ENCODE measurements at places on chromosomes 12 and 14.

DNA sequence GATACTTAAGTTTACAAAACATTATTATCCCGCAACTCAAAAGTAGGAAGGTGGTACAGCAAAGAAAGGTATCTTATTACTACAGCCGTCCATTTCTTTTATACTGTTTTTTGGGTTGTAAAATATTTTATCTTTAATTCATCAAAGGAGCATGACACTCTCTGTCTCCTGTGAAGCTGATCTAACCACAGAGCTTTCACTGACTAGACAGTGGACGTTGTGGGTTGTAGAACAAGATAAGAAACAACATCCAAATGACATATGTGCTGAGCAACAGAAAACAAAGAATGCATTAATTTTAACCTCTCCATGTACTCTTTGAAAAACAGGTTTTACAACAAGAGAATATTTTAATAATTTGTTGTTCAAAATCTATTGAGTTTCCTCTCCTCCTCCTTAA, 195.9 kb upstream of the FBXO33 start:
- peak; percentile 4 for DNase-seq

DNA sequence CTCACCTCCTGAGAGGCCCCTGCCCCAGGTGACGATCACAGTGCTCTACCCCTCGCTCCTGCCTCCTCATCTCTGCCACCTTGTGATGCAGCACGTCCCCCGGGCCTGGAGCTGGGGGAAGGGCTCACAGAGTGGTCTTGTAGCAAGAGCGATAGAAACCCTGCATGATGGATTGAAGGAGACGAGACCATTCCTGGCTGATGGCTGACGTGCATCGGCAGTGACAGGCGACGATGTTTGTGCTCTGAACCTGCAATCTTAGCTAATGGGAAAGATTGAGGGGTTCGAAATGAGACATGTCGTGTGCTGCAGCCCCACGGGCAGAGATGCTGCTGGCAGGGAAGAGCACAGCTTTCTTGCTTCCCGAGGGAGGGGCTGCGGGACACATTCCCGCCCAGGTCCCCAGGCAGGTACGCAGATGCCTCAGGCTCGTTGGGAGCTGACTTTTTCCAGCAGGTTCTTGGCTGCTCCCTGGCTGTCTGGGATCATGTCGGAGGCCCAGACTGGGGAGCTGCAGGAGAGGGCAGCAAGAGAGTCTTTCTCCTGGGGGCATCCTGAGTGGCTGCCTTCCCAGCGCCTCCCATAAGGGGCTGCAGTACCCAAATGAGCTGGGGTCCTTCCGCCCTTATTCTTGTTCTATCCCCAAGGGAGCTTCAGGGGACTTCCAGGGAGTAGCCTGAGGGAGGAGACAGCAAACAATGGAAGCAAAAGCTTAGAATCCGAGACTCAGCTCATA, 38.7 kb upstream of the GPATCH2L start:
- DNase-seq, result no peak

- DNase-seq, result no peak
Measured at GRCh38 chr12:19026614-19027488, 102.7 kb upstream of the PLEKHA5 start.

- no peak for DNase-seq
Measured at GRCh38 chr14:87113286-87113685, 879.7 kb downstream of the GALC start.

DNA sequence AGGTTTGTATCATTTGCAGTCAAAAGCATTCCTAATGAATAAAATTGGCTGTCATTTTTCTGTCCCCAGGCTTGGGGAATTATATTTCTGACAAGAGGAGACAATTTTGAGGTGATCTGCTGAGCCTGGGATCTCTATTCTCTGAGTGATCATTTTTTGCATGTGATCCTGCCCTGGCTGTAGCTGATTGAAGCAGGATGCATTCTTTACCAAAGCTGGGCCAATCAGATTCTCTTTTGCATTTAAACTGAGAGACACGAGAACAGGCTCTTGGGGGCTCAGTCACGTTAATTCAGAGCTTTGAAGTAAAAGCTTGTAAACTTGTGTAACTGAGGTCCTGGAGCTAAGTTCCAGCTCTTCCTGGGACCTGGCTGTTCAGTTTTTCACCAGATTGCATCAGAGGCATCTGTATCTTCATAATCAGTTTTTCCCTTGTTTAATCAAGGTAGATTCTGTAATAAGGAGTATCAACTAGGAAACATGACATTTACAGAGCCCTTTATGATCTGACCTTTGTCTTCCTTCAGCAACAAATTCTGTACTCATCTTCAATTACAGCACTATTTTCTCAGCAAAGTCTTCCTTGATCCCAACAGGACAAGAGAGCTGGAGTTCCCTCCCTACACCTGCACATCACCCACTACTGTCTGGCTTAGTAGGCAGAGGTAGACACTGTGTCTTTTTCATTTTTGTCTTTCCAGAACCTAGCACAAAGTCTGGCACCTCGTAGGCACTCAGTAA, 35.0 kb upstream of the MANSC4 start:
- no peak for DNase-seq

DNA sequence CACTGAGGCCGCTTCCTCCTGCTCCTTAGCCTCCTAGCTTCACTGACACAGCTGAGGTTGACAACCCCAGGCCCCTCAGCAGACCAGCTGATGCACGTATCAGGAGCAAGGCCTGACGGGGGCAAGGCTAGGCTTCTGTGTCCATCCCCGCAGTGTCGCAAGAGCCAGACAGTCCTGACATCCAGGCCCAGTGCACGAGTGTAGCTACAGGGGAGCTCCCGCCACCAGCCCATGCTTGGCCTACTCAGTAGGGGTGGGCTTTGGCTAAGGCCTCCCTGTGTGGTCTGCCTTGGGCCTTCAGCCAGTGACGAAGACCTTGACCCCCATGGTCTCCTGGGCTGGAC, 179.1 kb downstream of the DPF3 start:
- no peak for DNase-seq

DNA sequence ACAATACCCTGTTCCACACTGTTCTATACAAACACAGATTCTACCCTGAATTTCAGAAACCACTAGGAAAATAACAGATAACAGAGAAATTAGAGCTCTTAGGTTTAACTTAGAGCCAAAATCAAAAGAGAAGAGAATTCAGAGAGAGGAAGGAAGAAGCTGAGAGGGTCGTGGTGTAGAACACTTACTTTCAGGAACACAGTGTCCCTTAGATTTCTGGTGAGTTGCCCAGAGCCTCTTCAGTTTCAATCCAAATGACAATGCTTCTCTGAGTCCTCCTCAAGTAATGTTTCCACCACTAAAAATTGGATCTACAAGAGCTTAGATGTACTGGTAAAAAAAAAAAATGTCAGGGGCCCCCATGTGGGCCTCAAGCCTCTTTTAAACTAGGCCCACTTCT, 2.6 kb downstream of the YAF2 start:
- no peak for DNase-seq

DNA sequence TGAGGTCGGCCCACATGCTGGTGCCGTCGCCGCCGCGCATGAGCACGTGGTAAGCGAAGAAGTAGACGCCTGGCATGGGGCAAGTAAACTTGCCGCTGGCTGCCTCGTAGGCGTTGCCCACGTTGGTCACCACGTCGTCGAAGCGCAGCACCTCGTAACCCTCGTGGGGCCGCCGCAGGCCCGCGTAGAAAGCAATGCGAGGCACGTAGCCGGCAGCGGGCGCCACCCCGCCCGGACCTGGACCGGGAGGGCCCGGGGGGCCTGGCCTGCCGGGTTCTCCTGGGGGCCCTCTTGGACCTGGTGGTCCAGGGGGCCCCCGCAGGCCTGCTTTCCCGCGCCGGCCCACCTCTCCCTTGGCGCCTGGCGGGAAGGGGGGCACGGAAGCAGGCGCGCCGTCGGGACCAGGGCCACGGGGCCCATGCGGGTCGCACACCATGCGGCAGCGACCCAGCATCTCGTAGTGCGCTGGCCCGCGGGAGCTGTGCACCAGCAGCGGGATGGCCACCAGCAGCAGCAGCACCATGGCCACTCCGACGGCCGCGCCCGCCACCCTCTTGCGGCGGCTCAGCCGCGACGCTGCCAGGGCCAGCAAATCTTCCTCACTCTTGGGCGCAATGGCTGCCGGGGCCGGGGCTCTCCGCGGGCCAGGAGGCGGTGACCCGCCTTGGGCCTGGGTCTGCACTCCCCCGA, 888 bp downstream of the C1QL4 start:
- DNase-seq, result no peak

GRCh38 chr12:89176676-89177075, 175.6 kb downstream of the DUSP6 start:
- no peak for DNase-seq

GRCh38 chr12:6450869-6451347, 934 bp upstream of the TAPBPL start:
- DNase-seq, result no peak

- DNase-seq, result no peak
Measured at GRCh38 chr14:53850714-53851296, 105.8 kb downstream of the BMP4 start.

GRCh38 chr14:81455390-81455789, 55.3 kb upstream of the STON2 start:
- DNase-seq, result no peak

DNA sequence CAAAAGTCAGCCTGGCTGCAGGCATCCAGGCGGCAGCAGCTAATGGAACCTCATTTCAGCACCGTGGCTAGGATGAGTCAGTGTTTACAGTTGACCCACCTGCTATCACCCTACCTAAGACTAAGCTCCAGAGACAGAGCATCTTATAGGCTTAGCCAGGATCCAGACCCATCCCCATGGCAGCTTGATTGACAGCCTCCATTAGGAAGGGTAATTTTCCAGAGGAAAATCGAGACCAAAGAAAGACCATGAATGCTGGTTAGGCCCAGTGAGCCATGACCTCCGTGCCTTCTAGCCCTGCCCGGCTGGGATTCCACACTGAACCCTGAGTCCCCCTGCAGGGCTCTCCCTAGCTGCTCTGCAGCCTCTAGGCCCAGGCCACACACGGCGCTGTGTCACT, 38.7 kb downstream of the TUNAR start:
- no peak for DNase-seq

DNA sequence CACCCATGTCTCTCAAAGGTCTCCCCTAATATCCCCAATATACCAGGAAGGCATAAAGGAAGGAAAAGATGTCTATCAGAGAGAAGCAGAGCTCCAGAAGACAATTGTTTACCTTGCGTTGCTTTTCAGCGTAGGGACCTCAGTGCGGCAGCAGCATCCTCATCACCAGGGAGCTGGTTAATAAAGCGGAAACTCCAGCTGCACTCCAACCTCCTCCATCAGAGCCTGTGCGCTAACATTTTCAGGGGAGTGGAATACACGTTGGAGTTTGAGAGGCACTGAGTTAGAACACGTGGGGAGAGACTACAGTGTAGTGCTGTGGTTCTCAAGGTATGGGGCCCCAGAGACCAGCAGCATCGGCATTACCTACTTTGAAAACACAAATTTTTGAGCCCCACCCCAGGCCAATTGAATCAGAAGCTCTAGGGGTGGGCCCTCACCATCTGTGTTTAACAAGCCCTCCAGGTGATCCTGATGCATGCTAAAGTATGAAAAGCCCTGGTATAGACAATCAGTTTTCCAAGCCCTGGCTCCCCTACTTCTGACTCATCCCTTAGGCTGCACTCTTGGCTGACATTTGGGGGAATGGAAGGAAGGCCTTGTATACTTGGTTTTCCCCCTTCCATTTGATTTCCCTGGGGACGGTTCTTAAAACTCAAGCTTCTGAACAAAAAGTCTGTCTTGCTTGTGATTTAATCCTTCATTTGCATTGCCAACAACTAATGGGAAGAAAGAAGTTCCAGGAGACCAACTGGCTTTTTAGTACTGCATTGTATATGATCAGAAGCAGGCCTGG, 419.0 kb upstream of the CCDC196 start:
- DNase-seq, result no peak

DNA sequence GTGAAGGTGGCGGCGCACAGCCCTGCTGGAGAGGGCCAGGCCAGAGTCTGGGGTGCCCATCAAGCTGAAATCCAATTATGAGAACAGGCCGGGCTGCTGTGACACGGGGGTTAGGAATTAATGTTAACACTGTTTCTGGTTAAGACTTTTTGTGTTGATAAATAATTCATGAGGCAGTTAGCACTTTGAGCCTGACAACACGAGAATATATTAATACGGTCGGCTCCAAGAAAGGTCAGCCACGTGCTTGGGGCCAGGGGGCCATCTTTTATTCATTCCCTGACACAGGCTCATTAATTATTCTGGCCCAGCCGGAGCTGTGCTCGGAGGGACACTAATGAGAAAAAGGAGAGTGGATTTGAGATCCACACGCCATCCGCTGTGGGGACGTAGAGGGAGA, 45.1 kb downstream of the FBRSL1 start:
- no peak for DNase-seq

DNA sequence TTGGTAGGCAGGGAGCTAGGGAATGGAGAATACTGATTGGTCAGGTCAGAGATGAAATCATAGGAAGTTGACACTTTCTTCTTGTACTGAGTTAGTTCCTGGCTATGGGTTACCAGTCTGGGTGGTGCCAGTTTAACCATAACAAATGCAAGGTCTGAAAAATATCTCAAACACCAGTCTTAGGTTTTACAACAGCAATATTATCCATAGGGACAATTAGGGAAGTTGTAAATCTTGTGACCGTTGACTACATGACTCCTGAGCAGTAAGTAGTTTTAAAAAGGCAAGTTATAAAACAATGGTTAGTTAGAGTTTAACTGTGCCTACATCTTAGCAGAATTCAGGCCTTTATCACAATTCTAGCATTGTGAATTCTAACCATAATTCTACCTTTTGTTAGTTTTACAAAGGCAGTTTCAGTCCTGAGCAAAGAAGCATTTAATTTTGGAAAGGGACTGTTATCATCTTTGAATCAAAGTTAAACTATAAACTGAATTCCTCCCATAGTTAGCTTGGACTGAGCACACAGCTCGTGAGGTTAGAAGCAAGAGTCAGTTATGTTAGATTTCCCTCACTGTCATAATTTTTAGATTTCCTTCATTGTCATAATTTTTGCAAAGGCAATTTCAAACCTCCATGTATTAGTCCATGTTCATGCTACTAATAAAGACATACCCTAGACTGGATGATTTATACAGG, 19.7 kb upstream of the MON2 start:
- DNase-seq, result no peak

DNA sequence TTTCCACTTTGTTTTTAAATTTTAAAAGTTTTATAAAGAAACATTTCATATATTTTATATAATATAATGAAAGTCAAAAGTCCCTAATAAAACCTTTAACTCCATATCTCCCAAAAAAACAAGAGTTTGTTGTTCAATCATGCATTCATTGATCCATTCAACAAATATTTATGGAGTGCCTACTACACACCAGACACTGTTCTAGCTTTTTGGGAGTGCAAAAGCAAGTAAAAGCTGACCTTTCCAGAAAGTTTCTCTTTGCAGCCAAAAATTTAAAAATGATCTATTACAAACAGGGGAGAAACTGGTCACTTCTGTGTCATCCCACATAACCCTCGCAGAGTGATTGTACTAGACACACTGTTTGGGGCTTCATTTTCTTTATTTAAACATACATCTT, 740.0 kb upstream of the TBX3 start:
- DNase-seq, result no peak

- no peak for DNase-seq
Measured at GRCh38 chr12:16531621-16532020, 74.3 kb downstream of the LMO3 start.

- DNase-seq, result no peak
Measured at GRCh38 chr14:32633224-32633859, 304.2 kb downstream of the AKAP6 start.

Measured in CD4-positive, alpha-beta T cell treated with Interleukin-2 at 100 ng/mL for 4 hours (primary cell).